ENCODE measurements at places on chromosomes 6 and 20.

- DNase-seq: no peak
Observed at GRCh38 chr20:34060970-34061369, 51.1 kb downstream of the EIF2S2 start.

- peak; percentile 83 for DNase-seq
Observed at GRCh38 chr6:26270486-26270861, 94.5 kb upstream of the BTN3A2 start.

GRCh38 chr6:117919275-117919674 lies 12.2 kb downstream of the SLC35F1 start:
- DNase-seq: no peak

DNA sequence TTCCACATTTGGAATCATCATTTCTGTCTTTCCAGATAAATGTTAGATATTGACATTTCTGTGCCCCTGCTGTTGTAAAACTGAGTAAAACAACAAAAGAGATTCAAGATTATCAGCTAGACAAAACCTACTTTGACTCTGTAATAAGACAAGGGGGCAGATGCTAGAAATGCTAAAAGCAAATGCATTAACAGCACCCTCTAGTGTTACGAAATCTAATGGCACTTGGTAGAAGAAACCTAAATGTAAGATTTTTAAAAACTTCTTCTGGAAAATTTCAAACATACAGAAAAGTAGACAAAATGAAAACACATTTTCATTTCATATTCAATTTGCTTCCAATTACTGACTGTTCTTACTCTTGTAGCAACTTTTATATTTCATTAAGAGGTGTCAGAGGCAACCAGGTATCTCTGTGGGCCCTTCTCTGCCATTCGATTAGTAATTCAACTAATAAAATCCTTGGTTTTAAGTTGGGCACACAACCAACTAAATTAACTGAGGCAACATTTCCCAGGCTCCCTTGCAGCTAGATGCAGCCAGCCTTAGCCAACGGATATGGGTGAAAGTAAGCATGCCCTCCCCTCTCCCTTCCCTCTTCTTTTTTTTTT lies 45.0 kb downstream of the SLC23A2 start:
- DNase-seq: peak; percentile 88

GRCh38 chr6:46735720-46736031 lies 501 bp upstream of the PLA2G7 start:
- DNase-seq: no peak

DNA sequence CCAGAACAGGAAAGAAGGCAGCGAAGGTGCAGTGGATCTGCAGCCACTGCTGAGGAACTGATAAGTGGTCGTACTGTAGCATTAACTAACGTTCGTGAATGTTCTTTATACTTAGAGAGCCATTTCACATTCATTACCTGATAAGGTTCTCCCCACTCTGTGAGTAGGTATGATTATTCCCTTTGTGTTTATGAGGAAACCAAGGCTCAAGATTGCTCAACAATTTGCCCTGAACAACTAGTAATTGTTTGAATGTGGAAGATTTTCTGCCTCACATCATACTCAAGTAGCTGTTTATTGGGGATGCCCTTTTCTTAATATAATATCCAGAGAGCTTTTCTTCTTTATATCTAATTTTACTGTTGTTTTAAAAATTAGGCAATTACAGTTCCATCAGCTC lies 24.9 kb upstream of the ELOVL5 start:
- DNase-seq: no peak

DNA sequence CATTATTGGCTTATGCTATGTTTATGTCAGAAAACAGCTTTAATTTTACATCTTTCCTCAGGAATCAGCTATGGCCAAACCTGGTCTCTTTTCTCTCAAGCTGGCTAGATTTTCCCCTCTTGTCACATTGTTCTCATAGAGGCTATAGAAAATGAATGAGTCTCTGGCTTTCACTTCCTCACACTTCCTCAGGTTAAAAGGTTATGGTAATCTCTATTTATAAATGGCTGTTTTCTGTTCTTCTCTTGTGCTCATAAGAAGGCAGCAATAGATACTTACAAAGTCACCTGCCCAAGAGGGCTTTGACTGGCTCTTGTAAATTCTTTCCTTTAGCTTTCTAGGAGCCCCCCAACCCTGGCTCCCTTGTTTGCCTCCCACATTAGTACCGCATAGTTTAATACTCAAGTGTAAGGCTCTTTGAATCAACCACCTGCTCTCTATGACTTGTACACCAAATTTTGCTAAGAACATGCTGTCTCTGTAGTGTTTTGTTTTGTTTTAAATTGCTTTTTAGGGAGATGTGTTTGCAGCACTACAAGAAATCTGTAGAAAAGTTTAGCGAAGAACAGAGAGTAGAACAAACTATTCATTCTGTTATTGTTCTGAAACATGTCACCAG lies 897.4 kb upstream of the CITED2 start:
- DNase-seq: no peak

- peak; percentile 48 for DNase-seq
Observed at GRCh38 chr6:52595000-52595795, 18.3 kb upstream of the TRAM2 start.

DNA sequence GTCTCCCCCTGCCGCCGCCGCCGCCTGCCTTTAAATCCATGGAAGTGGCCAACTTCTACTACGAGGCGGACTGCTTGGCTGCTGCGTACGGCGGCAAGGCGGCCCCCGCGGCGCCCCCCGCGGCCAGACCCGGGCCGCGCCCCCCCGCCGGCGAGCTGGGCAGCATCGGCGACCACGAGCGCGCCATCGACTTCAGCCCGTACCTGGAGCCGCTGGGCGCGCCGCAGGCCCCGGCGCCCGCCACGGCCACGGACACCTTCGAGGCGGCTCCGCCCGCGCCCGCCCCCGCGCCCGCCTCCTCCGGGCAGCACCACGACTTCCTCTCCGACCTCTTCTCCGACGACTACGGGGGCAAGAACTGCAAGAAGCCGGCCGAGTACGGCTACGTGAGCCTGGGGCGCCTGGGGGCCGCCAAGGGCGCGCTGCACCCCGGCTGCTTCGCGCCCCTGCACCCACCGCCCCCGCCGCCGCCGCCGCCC lies 474 bp downstream of the CEBPB start:
- DNase-seq: peak; percentile 83

DNA sequence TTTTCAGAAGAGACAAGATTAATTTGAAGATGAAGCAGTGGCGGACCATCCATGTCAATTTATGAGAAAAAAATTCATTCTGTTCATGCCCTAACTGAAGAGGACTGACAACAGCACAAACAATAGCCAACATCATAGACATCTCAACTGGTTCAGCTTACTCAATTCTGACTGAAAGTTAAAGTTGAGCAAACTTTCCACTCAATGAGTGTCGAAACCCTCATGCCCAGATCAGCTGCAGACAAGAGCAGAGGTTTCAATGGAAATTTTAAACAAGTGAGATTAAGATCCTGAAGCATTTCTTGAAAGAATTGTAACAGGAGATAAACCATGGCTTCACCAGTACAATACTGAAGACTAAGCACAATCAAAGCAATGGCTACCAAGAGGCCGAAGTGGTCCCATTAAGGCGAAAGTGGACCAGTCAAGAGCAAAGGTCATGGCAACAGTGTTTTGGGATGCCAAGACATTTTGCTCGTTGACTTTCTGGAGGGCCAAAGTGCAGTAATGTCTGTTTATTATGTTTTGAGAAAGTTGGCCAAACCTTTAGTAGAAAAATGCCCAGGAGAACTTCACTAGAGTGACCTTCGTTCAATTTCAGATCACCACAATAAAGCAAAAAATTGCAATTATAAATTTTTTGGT lies 6.1 kb upstream of the SFT2D1 start:
- DNase-seq: peak; percentile 35

DNA sequence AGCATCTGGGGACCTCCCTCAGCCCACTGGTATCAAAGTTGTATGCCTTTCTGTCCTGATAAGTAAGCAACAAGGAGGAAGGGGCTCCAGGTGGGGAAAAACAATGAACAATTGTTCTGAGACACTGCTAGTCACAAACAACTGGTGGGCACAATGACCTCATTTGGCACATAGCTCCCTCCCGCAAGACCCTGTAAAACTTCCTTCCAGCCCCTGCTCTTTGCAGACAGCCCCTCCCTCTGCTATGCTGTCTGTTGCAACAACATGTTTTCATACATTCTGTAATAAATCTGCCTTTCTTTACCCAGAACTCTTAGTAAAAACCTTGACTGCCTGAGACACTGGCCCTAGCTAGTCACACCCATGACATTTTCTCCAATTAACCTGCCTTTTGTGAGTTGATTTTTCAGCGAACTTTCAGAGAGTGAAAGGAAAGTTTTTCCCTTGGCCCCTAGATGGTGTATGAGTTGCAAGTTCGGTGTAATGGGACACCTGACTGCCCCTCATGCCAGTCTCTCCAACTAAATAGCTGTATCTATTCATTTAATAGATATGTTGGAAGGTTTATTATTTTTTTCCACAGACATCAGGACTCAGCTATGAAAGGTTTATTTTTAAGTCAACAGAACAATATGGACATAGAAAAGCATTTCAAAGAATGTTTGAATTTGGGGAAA lies 142.3 kb upstream of the SLC22A16 start:
- DNase-seq: peak; percentile 80

DNA sequence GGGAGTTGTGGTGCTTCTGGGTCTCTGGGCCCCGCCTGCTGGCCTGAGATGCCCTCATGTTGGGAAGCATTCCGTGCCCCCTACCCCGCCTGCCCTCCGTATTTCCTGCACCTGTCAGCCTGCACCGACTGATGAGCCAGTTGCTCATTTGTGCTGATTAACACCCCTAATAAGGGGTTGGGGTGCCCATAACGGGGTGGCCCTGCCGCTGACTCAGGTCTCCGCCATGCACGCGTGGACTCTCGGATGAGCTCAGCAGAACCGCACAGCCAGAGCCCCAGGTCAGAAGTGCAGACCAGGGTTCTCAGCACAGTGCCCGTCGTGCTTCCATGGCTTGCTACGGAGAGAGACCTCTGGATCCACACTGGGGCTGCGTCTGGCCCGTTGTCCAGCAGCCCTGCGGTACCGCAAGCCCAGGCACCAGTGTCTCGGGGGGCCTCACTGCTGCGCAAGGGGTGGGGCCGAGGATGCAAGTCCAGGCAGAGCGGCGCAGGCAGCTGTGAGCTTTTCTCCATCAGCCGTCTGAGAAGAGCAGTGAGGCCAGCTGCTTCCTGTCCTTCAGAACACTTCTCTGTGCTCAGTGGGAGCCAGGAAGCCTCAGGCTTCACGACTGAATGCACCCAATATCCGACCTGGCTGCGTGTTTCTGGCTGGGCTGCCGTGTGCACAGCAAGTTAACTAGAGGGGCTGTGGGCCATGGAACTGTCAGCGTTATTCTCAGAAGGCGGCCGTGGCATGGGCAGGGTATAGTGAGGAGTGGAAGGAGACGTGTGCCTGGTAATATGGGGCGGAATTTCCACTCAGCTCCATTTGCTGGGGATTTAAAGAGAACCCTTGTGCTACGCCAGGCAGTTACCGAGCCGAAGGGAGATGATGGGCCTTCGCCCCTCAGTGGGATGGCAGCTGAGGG lies 18.6 kb downstream of the MTG2 start:
- DNase-seq: no peak

GRCh38 chr6:111661541-111662061 lies 55.9 kb upstream of the TRAF3IP2 start:
- DNase-seq: no peak

DNA sequence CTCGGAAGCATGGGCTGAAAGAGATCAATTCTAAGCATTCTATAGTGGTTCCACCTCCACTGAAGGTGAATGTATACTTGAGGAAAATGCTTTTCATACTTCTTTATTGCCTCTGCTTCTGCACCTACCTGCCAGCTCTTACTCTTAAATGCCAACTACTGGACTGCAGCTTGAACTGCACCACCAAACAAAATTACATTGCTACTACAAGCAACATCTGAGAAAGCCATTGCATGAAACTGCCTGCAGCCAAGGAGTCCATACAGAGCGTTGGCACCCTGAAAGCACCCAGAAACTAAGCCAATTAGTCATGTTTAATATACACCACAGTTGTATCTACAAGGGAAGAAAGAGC lies 440.9 kb downstream of the BTBD3 start:
- no peak for DNase-seq

GRCh38 chr6:106572875-106573585 lies 56.3 kb downstream of the RTN4IP1 start:
- DNase-seq: peak; percentile 12

DNA sequence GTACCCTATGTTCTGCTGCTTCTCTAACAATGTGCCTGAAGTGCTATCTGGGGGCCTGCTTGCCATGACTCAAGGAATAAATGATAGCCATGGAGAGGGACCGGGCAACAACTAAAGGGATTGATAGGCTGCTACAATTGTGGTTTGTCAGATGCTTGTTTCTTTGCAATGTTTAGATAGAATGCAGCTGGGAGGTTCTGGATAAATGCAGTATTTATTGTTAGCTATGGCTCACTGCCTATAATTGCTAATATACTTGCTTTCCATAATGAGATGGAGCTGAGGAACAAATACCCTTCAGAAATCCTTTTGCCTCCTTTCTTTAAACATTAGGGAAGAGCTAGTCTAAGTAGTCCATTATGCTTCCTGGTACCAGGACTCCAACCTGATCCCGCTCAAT lies 575.2 kb upstream of the SYNCRIP start:
- DNase-seq: no peak

DNA sequence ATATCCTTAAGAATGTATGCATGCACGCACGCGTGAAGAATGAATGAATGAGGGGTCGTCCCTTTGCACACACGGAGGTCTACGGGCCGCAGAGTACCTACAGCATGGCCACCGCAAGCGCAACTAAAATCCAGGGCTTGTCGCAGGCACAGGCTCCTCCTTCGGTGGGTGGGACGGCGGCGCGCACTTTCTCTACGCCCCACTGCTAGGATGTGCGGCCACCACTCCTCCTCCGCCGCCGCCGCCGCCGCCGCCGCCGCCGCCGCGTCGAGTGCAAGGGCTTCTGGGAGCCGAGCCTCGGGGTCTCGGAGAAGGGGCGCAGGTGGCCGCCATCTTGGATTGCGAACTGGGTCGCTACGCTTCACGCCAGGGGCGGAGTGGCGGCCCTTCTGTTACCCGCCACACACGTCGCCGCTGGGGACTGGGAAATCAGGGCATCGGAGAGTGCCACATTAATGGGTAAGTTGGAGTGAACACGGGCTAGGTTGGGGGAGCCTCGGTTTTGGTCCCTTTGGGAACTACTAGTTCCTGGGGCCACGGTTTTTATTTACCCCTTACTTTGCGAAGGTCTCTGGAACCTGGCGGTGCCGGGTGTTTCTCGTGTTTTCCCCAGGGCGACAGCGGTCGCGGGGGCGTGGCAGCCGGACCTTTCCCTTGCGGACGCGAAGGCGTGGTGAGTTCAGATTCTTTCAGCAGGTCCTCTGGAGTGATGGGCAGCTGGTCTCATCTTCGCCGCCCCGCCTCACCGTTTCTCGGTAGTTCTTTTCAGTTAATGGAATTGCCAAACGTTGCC lies at the start of gene KPNA5:
Gene KPNA5, plus strand, starts transcription at position 332 of the 793 bp plus-strand sequence. Its CDS starts 124 bp downstream, at position 456.
- DNase-seq: peak; percentile 98

DNA sequence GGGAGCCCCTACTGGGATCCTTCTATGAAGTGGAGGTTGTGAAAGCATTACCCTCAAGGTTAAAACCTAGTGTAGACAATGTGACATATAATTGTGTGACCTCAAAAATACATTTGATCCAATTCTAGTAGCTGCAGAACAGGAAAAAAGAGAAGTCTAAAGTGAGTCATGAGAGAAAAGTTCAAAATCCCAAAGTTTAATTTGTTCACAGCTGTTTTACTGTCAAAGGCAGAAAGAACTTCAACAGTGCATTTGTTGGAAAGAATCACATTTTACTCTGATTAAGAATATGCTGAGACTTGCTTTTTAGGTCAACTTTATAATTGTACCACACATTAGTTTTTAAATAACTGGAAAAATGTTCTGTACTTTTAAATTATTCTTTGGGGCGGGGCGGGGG lies 1027.4 kb upstream of the FLRT3 start:
- DNase-seq: no peak

- peak; percentile 74 for DNase-seq
Observed at GRCh38 chr6:167047554-167047953, 48.4 kb downstream of the CEP43 start.

All from hematopoietic multipotent progenitor cell treated with erythropoietin and hydrocortisone succinate and interleukin-3 and kit ligand, for 4 days (in vitro differentiated cells).